Uterus (tissue), 4 donors: ENCODE measurements at places on chromosomes 7 and 10.
A peak's percentile ranks its signal among the peaks of the same experiment; 100 is the strongest.

GRCh38 chr10:91761721-91762120 lies 36.5 kb upstream of the TNKS2 start:
- DNase-seq: no peak

- DNase-seq: no peak
These were observed 208.4 kb upstream of the AKR1E2 start for GRCh38 chr10:4617589-4617988.

GRCh38 chr7:28292834-28293526 lies 112.4 kb upstream of the JAZF1 start:
- no peak for DNase-seq

DNA sequence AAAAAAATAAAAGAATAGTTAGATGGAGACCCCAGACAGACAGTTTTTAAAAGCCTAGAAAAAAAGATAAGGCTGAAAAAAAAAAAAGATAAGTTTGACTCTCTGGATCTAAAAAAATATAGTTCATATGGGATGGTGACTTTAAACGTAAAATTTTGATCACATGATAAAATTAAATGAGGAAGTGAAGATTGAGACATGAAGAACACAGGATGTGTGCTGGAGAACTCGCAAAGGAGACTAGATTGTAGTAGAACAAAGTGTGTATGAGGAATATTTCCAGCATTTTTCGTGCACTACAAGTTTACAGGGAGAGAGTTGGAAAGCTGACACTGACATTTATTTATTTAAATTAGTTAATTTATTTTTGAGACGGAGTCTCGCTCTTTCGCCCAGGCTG lies 286.4 kb downstream of the PRPF18 start:
- DNase-seq: no peak

GRCh38 chr10:58140054-58140453 lies 127.6 kb downstream of the IPMK start:
- no peak for DNase-seq

- no peak for DNase-seq
These were observed 35.2 kb downstream of the AIFM2 start for GRCh38 chr10:70097459-70097858.

DNA sequence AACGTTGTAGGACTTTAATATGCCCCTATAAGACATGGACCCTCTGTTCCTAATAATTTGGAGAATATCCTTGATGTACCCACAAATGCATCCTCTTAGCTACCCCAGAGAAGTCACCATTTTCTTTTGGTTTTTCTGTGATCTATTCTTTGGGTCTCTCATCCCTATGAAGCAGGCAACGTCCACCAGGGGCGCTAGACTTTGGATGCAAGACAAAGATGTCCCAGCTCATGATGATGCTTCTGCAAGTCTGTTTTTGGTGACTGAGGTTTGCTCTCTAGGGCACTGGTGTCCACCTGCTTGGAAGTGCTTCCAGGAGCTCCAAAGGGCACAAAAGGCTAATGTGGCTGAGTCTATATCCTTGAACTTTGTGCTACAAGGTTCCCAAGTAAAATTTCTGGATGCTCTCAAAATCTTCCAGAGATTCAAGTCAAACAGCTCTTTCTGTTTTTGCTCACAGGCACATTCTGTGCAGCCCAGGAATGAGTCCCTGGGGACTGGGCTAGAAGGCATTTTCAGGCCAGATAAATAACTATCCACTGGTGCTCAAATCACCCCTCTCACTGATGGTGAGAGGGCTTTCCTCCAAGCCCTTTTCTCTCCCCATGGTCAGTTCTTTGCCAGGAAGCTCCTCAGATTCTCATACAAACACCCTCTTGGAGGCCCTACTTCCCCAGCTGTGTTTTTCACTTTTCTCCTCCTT lies 166.4 kb downstream of the C7orf25 start:
- peak; percentile 41 for DNase-seq

- no peak for DNase-seq
These were observed 23.4 kb upstream of the TMEM229A start for GRCh38 chr7:124056234-124056633.

- no peak for DNase-seq
These were observed 20.7 kb downstream of the MDFIC start for GRCh38 chr7:114942446-114943175.

DNA sequence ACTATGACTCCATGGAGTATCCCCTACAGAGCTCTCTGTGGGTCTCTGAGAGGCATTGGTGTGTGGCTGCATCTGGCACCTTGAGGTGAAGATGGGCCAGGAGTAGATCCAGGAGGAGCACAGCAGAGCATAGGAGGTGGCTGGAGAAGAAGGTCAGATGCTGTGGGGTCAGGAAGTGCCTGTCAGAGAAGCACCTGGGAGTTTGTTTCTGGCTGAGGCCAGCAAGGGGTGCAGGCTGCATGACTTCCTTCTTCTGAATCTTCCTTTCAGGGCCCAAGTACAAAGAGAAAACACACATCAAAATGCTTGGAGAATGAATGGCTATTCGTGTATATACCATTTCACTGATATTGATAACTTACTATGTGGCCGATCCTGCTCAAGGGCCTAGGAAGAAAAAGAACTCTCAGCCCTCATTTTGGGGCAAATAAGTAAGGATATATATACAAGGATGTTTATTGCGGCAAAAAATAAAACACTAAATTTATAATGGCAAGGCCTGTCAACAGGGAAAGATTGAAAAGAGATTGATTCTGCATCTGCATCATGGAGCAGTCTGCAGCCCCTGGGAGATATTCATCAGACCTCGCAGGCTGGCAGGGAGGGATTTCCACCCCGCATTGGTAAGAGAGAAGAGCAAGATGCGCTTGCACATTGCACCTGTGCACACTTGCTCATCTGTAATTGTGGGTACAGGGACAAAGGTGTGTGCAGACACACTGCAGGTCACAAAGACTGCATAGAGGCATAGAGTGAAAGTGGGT lies 39.2 kb downstream of the PTPRE start:
- no peak for DNase-seq

DNA sequence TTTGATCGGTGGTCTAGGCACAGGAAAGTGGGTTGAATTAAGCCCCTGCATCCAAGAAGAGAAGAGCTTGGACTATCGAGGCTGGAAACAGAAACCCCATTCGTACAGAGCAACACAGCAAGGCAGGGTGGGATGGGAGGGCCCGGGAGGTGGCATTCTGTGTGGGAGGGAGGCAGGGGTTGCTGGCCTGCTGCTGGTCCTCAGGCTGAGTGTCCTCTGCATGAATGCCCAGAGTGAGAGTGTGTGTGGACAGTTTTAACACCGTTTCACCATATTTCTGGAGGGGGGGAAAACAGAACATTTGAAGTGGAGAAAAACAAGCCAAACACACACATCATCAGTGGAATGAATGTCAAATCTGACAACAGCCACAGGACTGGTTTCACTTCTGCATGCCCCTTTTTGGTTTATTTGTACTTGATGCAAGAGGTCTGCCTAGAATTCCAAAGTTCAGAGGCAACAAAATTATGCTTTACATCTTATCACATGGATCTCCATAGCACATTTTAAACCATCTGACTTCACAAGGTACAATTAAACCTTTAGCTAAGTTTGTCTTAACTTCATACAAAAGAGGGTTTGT lies 11.1 kb upstream of the ENO4 start:
- no peak for DNase-seq

DNA sequence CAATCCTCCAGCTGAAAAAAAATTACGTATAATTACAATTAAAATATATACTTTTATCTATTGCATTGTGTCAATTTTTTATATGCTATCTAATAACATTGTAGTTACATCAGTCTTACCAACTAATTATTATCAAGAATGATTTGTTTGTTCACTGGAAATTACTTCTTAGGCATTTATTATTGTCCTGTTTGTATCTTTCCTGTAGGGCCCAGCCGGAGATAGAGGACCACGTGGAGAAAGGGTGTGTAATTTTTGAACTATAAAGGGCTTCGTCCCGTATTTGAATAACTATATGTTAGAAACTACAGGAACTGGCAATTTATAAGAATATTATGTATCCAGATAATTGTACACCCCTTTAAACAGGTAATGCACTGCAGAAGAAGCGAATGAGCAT lies 4.1 kb downstream of the COL1A2 start:
- no peak for DNase-seq

- DNase-seq: no peak
These were observed 10.8 kb downstream of the CCNY start for GRCh38 chr10:35347121-35347562.

DNA sequence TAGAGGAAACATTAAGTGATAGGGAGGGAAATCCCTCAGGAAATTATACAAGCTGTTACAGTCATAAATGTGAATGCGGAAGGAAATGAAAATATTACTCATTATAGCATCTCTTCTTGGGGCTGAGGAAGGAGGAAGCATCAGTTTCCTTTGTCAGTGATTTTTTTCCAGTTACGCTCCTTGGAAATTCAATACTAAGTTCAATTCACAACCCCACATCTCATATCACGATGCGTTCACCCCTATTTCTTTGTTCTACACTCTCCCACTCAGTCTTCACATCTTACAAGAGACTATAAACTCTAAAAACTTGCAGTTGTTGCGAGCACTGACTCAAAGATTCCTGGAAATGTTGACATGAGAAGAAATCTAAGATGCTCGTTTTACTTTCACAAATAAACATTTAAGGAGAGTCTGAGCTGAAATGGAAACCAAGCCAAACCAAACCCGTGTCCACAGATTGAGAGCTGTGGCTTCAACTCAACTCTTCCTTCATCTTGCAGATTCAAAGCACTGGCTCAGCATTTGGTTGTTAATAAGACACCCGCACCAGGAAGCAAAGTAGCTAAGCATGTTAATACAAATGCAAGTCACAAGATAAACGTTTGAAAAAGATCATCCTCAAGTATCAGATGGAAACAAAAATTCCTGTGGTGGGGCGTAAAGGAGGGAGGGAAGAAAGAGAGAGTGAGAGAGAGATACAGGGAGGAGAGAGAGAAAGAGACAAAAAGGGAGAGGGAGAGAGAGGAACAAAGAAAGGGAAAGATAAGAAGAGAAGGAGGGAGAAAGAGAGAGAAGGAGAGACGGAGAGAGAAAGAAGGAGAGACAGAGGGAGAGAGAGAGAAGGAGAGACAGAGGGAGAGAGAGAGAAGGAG lies 150.0 kb upstream of the RSU1 start:
- DNase-seq: no peak

DNA sequence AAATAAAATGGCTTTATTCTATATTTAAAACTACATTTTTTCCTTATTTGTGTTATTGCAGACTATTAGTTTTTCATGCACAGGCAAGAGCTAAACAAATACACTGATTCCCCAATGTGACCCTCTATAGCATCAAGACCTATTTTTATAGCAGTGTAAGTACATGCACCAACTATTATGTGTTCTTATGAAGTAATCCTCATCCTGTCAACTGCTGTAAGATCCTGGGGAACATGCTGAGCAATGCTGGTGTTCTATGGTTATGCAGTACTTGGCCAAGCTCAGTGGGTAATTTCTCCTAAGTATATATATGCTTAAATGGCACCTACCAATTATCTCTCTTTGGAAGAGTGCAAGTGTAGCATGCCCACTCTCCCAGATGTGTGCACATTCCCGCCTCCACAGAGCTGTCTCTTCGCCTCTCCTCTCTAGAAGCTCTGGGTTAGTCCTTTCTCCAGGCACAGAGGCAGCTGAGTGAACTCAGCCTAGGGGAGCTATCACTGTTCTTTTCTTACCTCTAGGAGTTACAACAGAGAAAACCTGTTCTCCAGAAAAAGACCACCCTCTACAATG lies 428.8 kb downstream of the KCNMA1 start:
- no peak for DNase-seq

- no peak for DNase-seq
These were observed 104.3 kb upstream of the LANCL2 start for GRCh38 chr7:55260676-55261385.

DNA sequence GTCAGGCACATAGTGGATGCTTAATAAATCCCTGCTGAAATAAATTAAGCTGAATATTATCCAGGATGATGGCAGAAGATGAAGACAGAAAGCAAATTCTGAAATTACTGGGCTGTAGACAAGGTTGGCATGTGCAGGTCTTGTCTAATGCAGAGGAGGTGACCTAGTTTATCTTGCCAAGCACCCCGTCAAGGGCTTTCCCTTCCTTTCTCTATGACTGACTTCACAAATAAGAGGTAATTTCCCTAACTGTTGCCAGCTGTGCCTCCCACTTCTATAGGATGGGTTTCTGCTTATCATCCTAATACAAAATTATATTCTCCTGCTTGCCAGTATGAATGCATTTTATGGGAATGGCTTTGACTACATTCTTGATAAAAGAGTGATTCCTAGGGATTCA lies 38.0 kb downstream of the LHFPL3 start:
- no peak for DNase-seq

- no peak for DNase-seq
These were observed 346.6 kb upstream of the KLF6 start for GRCh38 chr10:4131407-4132215.

- DNase-seq: peak; percentile 29
These were observed 488 bp downstream of the EIF4H start for GRCh38 chr7:74174606-74175082.

DNA sequence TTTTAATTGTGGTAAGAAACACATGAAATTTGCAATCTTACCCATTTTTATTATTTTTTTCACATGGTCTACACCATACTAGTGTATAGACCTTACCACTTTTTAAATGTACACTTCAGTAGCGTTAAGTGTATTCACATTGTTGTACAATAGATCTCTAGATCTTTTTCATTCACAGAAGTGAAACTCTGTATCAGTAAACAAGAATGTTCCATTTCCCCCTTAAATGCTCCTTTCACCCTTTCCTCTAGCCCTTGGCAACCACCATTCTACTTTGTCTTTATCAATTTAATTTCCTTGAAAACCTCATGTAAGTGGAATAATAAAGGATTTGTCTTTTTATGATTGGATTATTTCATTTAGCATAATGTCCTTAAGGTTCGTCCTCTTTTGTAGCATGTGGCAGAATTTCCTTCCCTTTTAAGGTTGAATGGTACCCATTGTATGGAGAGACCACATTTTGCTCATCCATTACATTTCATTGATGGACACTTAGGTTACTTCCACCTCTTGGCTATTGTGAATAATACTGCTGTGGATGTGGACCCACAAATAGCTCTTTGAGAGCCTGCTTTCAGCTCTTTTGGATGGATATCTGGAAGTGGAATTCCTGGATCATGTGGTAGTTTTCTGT lies 45.7 kb downstream of the SNX10 start:
- DNase-seq: no peak

DNA sequence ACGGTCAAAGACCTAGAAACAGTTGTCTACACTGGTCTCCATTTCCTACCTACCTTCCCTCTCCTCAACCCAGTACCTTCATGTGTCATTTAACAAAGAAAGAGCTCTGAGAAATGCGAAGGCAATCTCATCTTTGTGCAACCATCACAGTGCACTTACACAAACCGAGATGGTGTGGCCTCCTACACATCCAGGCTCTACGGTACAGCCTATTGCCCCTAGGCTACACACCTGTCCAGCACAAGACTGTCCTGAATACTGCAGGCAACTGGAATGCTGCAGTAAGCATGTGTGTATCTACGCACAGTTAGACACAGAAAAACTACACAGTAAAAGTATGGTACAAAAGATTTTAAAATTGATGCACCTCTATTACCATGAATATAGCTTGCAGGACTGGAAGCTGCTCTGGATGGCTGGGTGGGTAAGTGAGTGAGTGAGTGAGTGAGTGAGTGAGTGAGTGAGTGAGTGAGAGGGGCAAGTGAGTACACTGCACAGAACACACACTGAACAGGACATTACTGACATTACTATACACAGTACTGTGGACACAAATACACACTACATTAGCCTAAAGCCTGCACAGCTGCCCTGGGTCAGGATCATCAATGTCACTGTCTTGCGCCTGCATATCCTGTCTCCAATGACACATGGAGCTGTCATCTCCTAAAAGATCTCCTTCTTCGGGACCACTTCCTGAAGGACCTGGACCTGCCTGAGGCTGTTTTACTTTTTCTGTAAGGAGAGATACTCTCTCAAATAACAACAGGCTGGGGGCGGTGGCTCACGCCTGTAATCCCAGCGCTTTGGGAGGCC lies 18.5 kb downstream of the ITGB1 start:
- no peak for DNase-seq

- no peak for DNase-seq
These were observed 12.2 kb downstream of the HNRNPA2B1 start for GRCh38 chr7:26188206-26188956.
